ENCODE measurements at places on chromosomes 6 and 20.

DNA sequence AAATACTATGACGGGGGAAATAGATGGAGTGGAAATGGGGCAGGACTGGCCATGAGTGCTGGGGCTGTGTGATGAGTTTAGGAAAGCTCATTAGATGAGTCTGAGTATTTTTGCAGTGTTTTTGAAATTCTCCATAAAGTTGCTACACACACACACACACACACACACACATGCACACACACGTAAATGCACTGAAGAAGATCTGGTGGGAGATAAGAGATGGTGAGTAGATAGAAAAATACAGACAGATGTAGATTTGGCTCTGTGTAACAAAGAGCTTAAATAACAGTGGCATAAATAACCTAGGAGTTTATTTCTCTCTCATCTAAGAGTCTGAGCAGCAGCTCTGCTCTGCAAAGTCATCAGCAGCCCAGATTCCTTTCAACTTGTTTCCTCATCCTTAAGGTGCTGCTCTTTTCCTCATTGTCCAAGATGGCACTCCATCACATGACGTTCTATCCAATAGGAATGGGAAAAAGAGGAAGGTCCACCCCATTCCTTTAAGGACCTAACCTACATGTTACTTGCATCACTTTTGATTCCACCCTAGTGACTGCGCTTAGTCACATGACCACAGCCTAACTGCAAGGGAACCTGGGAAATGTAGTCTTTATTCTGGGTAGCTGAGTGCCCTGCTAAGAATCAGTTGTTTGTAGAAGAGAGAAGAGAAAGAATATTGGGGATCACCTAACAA is 76.4 kb downstream of the EYA2 start:
- DNase-seq: peak; percentile 98

GRCh38 chr20:1623501-1624205 is 3.8 kb upstream of the SIRPB1 start:
- DNase-seq: no peak

DNA sequence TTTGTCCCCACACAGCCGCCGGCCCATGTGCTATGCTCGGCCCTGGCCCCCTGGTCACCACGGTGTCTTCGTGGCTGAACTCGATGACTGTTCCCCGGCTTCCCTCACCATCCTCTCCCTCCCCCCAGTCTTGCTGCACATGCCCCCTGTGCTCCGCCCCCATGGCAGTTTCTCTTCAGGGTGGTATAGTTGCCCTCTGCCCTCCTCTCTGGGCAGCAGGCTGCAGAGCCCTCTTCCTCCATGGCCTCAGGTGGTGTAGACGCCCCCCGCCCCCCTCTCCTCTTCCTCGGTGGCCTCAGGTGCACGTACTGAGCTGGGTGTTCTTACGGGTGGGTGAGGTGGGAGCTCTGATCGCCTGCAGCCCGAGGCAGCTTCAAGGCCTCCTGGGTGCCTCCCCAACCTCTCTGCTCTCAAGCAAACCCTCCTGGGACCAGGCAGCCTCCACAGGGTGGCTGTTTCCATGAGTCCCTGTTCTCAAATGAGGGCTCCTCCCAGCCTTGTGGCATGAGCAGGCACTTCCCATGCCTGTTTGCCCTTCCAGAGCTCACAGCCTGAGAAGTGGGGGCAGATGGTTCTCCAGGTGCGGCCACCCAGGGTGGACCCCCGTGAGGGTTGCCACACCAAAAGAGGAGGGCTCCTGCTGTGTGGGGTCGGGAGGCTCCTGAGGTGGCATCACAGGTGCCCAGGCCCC is 24.8 kb downstream of the COL20A1 start:
- DNase-seq: no peak

GRCh38 chr6:68086199-68086598 is 548.9 kb upstream of the ADGRB3 start:
- DNase-seq: no peak

GRCh38 chr20:5848711-5849505 is 98.7 kb downstream of the SHLD1 start:
- no peak for DNase-seq

GRCh38 chr6:128233531-128233930 is 286.9 kb downstream of the PTPRK start:
- no peak for DNase-seq

DNA sequence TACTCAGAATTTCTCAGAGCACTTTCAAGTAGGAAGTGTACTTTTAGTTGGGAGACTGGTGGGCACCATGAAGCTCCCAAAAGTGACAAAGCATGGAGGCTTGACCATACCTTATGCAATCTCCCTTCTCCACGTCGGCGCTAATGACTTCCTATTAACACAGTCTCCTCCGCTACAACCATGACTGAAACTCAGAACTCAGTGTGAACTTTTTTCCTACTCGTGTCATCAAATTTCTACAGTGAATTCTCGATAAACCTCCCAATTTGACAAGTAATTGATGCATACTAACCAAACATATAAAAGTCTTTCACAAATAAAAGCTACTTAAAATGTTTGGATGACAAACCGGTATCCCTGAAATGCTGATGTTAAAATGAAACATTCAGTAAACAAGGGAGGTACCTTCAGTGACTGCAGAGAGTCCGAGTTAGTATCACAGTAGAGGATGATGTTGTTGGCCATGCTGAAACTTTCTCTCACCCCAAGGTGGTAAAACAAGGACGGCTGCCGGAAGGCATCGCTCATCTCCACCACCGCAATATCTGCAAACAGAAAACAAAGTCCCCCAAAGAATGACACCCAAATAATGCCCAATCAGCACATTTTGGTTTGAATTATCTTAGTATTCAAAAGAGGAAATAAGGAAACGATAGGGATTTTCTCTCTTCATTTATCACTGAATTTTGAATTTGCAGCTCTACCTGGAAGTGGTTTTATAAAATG is 72.1 kb downstream of the MAP3K5 start:
- no peak for DNase-seq

DNA sequence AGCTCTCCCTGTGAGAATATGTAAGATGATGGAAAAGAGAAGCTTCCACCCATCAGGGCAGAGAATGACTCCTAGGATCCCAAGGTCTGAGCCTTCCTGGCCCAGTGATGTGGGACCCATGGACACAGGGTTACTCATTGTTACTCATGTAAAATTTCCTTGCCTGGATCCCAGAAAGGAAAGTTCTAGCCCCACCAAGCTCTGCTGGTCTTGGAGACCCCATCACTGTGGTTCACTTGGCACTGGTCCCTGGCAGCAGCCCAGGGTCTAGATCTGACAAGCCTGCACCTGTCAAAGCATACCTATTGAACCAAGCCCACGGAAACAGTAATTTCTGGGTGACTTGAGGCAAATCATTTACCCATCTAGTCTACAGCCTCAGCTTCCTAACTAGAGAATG is 22.1 kb downstream of the MDGA1 start:
- DNase-seq: no peak

GRCh38 chr6:120278689-120279396 is 929.3 kb upstream of the MAN1A1 start:
- no peak for DNase-seq

DNA sequence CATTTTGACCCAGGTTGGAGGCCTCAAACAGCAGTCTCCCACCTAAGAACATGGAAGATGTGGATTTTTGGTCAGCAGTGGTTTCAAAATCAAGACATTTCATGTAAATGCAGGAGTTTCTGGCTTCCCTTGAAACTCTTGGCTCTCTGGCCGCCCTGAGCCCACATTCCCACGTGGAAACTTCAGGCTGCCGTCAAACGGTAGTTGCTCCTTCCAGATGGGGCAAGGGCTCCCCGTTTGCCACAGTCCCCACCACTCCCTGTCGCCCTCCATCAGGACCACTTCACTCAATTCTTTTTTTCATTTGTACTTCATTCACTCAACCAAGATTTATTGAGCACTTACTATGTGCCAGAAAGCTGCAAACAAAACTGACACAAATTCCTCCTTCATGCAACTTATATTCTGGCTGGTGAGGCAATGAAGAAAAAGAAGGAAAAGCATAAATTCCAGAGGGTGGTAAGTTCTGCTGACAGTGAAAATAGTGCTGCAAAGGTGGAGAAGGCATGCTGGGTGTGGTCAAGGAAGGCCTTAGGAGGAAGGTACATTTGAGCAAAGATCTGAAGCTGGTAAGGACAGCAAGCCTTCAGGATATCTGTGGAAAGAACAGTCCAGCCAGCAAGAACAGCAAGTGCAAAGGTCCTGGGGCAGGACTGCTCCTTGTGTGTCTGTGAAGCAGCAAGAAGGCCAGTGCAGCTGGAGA is 62.9 kb upstream of the PTPN1 start:
- no peak for DNase-seq

DNA sequence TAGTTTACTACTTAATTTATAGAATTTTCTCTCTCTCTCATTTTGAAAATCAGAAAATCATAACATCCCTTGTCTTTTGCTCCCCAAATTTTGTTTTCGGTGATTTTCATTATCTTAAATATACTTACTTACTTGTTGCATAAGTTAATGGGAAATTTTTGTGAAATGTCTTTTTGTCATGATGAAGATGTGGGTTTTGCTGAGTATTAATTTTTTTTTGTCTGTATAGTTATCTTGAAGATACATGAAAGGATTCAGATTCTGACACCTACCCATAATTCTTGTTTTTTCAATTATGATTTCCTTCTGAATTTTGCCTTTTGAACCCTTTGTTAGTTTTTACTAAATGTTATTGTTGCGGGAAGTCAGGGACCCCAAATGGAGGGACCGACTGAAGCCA is 817.9 kb downstream of the EYS start:
- no peak for DNase-seq

- DNase-seq: no peak
Observed at GRCh38 chr6:129565811-129566210, 144.2 kb downstream of the ARHGAP18 start.

- DNase-seq: no peak
Observed at GRCh38 chr20:11143481-11143880, 469.7 kb upstream of the JAG1 start.

DNA sequence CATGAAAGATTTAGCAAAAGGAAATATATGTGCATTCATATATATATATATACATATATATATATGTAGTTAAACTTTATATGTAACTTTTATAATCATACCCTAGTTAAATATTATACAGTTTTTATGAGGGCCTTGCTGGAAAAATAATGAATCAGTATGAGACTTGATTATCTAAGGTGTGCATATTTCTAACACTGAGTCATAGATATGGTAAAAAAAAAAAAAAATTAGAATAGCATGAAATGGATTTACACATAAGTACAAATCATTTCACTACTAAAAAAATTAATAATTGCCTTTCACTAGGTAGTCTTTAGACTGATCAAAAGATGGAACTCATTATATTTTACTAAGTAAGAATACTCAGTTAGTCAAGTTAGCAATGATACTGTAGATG is 51.3 kb upstream of the DST start:
- no peak for DNase-seq

DNA sequence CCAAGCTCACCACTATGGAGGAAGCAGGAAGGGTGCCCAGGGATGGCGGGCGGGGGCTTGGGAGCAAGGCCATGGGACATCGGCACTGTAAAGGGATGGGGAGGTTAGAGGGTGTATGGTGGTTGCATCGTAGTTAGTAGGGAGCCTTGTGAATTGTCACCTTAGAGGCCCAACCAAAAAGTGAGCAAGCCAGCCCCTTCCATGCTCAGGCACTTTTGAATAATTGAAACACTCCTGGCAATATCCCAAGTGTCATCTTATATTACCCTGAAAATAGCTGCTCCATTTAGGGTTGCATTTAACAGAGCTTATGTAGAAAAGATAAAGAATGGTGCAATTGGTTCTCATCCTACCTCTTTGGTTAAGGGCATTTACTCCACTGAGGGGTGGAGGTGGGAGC is 169.2 kb downstream of the SAMD5 start:
- DNase-seq: no peak

GRCh38 chr20:14997791-14998190 is 660.4 kb upstream of the FLRT3 start:
- no peak for DNase-seq

GRCh38 chr6:118680452-118681095 is 29.2 kb upstream of the CEP85L start:
- no peak for DNase-seq

DNA sequence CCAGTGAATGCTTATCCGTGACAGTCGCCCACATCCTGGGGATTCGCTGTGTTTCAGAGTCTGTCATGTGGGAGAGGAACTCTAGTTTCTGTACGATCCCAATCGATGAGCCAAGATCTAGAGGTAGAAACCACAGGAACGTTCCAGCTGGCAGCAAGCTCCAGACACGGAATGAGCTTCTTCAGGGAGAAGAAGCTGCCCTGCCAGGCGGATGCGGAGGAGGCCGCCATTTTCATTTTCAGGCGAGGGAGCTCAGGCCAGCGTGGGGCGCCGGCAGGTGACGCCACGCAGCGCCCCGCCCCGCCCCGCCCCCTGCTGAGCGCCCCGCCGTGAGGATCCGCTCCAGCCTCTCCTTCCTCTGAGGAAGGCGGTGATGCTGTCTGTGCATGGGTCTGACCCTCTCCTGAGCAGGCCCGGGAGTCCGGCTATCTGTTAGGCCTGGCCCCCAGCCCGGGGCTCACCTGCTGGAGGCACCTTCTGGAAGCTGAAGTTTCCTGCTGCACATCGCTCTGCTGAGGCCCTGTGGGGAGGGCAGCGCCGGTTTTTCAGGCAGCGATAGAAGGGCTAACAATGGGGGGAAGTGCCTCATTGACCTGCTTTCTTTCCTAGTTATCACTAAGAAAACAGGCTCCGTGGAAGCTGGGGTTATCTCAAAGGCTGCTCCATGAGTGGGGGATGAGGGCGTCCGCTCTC is 147.5 kb downstream of the ERMARD start:
- DNase-seq: no peak

DNA sequence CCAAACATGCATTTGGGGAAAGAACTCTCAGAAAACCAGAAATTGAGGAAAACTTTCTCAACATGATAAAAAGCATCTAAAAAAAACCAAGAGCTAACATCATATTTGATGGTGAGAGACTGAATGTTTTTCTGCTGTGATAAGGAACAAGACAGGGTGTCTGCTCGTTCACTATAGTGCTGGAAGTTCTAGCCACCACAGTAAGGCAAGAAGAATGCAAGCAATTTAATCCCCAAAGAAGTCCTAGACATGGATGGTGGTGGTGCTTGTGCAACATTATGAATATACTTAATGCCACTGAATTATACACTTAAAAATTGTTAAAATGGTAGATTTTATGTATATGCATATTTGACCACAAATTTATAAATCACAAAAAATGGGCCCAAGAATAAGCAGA is 53.4 kb downstream of the LYRM2 start:
- DNase-seq: no peak

- DNase-seq: no peak
Observed at GRCh38 chr6:169996378-169997051, 245.1 kb downstream of the ERMARD start.

GRCh38 chr6:76861403-76861802 is 601.9 kb downstream of the HTR1B start:
- peak; percentile 78 for DNase-seq

DNA sequence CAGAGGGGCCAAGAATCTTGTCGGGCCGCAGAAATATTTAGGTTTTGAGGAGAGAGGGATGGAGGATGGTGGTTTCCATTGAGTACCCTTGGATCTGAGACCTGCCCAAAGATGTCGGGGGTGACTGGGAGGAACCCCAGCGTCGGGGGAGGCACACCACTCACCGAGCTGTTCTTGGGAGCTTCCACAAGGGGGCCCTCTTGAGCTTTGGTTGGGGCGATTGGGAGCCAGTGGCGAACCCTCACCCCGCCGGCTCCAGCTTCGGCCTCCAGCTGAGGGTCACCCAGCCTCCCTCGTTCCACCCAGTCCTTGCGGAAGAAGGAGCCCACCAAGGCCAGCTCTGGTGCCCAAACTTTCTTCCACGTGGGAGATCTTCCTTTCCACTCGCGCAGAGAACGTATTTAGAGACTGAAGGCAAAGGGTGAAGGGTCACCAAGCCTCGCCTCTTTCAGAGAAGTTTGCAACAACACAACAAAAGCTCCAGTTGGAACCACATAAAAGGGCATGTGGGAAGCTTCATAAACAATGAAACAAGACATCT is 33.6 kb downstream of the APCDD1L start:
- DNase-seq: peak; percentile 91
